ENCODE measurements at places on chromosomes 2 and 18. TPM values are rescaled to one million over a fixed set of nuclear protein-coding genes. Genes with fewer than 3 reads are reported as not detected.

The GCG gene
- total RNA-seq = not detected

The LRRC30 gene
- not detected for total RNA-seq

The ACMSD gene
- total RNA-seq = not detected

The CDH2 gene
- 104 TPM for total RNA-seq

The HOXD10 gene
- total RNA-seq = 2.0 TPM

The ABCG8 gene
- not detected for total RNA-seq

The PRADC1 gene
- 12.1 TPM for total RNA-seq

GRCh38 chr18:32019251-32019948 is 775 bp downstream of the RNF125 start:
- DNase-seq = no peak

- DNase-seq = no peak
Observed at GRCh38 chr18:73688851-73689711, 458.6 kb downstream of the FBXO15 start.

- no peak for DNase-seq
Observed at GRCh38 chr2:224360801-224361251, 41.1 kb downstream of the FAM124B start.

GRCh38 chr18:59633961-59634485 is 63.2 kb downstream of the CCBE1 start:
- no peak for DNase-seq

GRCh38 chr2:163565192-163565591 is 170.6 kb downstream of the FIGN start:
- DNase-seq = no peak

DNA sequence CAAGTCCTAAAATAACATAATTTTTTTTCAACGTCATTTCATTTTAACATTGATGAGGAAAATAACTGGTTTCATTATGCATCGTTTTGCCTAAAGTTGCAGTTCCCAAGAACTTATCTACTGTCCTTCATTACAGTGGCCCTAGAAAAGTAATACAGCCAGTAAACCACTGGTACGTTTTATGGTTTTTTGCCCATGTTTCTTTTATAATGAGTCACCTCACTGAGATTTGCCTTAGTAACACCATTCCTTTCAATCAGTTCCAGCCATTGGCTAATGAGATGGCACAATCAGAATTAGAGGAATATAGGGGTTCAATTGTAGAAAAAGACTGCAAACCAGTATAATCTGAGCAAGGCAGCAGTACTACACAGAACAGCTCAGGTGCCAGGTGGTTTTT is 422.6 kb upstream of the LYPD1 start:
- no peak for DNase-seq

- no peak for DNase-seq
Observed at GRCh38 chr2:71599038-71599437, 145.7 kb downstream of the DYSF start.
